AML-193 (cell line): ENCODE measurements at places on chromosomes 2 and 18.
A peak's percentile ranks its signal among the peaks of the same experiment; 100 is the strongest.

GRCh38 chr18:47756364-47757016 lies 174.0 kb downstream of the SMAD2 start:
- peak; percentile 61 for DNase-seq

- no peak for DNase-seq
Measured at GRCh38 chr2:130344578-130344977, 1.9 kb downstream of the IMP4 start.

DNA sequence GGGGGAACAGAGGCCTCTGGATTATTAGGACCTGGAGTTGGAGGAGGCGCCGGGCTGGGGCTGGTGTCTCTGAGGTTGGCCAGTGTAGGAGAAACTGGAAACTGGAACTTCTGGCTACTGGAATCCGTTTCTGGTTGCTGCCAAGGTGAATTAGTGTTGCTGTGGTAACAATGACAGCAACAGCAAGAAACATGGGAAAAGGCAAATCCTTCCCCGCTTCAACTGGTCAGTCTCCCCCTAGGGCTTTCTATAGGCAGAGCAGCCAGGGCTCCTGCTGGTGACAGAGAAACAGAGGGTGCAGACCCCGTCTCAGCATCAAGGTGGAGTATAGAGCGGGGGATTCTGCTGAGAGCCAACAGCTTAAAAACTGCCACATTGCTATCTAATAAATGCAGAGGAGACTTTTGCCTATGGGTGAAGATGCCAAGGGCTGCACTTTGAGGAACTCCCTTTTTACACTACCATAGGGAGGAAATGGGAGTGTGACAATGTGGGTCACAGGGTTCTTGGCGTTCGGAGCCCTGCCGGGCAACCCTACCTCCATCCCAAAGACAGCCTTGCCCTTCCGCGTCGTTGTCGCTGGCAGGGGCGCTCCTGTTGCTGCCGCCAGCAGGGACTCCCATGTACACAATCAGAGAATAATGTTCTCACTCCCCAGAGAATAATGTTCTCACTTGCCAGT lies 81.4 kb upstream of the CABLES1 start:
- no peak for DNase-seq

GRCh38 chr2:182954789-182955188 lies 83.5 kb downstream of the NCKAP1 start:
- no peak for DNase-seq

GRCh38 chr2:192571636-192572035 lies 376.9 kb upstream of the TMEFF2 start:
- DNase-seq, result no peak

- DNase-seq, result no peak
Measured at GRCh38 chr2:209577376-209578357, 153.8 kb downstream of the MAP2 start.

DNA sequence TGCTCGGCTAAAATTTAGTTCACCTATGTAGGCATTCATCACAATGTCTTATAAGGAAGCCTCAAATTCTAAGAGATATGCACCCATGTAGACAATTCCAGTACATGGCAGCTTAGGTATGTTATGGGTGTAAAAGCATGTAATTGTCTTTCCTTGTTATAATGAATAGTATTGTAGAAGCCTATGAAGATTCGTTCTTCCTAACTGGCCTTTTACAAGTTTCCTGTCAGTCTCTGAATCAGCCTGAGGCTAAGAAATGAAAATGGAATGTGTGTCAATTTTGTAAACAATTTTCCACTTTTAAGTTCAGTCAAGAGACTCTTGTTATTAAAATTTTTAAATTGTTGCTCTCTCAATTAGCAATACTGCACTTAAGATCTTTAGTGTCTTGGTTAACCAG lies 189.9 kb upstream of the GALNT5 start:
- DNase-seq, result no peak

GRCh38 chr18:79924814-79925731 lies 26.4 kb downstream of the SLC66A2 start:
- DNase-seq, result no peak

- DNase-seq, result no peak
Measured at GRCh38 chr2:28544405-28544921, 48.6 kb downstream of the PLB1 start.

DNA sequence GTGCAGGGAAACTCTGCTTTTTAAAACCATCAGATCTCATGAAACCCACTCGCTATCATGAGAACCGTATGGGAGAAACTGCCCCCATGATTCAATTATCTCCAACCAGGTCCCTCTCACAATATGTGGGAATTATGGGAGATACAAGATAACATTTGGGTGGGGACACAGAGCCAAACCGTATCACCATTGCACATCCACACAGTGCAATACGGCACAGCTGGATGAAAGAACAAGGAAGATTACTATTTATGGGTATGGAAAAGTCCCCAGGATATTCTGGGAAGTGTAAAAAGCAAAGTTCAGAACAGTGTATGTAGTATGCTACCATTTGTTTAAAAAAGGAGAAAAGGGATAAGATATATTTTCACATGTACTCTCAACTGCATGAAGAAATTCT lies 290.1 kb downstream of the PIK3C3 start:
- DNase-seq, result no peak

GRCh38 chr2:234476766-234477165 lies 20.1 kb downstream of the ARL4C start:
- DNase-seq, result no peak

DNA sequence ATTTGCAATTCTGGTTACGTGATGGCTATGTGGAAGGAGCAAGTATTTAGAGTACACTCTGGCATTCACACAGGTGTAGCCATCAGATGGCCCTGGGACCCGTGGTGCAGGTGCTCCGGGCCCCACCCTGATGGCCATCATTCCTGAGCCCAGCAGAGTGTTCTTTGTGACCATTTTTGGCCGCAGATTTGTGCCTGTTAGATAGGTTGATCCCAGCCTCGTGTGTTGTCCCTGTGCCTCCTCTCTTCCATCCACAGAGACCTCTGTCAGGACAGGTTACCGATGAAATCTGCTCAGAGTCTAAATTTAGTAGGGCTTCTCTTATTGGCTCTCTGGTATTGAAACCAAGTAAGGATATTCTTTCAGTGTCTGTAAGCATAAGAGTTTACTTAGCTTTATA lies 33.9 kb downstream of the MAPRE2 start:
- no peak for DNase-seq

DNA sequence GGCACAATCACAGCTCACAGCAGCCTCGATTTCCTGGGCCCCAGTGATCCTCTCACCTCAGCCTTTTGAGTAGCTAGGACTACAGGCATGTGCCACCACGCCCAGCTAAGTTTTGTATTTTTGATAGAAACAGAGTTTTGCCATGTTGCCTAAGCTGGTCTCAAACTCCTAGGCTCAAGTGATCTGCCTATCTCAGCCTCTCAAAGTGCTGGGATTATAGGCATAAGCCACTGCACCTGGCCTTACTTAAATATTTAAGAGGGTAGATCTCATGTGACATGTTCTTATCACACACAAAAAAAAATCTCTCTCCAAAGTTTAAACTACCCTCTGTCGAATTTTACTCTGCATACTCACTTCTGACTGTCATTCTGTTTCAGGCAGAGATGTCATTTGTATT lies 75.4 kb upstream of the CHRNA1 start:
- DNase-seq, result no peak

DNA sequence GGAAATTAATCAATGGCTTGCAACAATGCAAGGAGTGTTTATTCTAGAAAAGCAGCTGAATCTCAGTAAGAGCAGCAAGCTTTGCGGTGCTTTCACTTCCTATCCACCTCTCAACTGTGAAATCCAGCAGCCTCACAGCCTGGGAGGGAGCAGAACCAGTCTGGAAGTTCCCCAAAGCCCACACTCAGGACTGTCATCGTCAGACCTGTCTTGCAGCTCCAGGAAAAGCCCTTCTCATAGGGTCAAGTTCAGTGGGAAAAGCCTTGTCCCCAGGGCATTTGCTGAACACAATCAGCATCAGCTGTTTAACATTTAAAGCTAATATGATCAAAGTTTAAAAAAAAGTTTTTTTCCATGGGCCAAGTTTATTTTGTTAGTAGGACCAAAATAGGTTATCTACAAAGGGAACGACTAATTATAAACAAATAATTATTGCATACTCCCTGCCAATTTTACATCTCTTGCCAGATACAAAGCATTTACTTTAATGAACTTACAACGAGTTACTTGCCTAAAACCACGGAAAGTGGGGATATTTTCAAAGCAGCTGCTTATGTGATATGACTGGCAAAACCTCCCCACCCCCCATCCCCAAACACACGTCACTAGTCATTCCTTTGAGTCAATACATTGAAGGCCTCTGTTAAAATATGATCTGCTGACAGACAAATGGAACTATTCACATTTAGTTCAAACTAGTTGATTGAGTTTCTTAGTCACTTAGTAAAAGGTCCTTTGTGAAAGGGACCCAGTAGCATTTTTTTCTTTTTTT lies 36.8 kb downstream of the PARD6G start:
- DNase-seq, result no peak

DNA sequence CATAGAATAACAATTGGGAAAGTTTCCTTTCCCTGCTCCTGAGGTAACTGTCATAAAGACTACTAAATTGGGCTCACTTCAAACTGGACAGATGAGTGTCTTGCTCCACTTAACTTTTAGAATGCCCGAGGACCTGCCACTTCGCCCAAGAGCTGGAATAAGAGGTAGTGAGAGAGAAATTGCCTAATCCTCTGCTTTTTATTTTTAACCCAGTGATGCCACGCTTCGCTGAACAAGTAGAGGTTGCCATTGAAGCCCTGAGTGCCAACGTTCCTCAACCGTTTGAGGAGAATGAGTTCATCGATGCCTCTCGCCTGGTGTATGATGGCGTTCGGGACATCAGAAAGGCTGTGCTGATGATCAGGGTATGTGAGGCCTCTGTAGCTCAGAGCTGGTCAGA lies 269.4 kb upstream of the LRRTM1 start:
- DNase-seq, result no peak

DNA sequence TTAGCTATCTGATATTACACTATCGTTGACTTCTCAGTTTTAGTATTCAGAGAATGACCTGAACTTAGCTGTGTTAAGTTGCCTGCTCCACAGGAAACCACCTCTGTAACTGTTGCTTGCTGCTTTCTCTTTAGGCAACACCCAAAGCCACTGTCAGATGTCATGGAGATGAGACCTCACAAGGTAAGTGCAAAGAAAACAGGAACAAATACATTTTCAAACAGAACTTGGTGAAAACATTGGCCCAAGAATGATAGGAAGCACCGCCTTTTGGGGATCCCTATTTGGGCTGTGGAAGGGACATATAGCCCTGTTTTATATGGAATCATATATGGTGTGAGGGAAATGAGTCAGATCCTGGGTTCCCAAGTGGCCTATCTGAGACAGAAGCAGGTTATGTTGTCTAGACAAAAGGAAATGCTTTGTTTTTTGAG lies 143.4 kb downstream of the UBE2E3 start:
- peak; percentile 33 for DNase-seq

DNA sequence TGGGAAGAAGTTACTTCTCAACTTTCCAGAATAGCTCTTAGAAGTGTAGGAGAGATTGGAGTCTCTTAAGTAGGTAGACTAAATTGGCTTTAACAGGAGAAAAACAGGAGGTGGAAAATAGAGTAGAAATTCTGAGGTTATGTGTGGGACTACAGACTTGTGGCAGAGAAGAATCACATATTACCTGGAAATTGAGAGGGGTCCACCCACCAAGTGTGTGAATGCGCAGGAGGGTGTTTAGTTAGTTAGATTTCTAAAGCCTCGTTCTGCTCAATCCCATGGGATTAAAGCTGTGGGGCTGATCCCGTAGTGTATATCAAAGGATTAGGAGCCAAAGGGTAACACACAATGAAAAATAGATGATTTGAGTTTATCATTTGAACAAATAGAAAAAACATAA lies 319.1 kb downstream of the TRIB2 start:
- no peak for DNase-seq

DNA sequence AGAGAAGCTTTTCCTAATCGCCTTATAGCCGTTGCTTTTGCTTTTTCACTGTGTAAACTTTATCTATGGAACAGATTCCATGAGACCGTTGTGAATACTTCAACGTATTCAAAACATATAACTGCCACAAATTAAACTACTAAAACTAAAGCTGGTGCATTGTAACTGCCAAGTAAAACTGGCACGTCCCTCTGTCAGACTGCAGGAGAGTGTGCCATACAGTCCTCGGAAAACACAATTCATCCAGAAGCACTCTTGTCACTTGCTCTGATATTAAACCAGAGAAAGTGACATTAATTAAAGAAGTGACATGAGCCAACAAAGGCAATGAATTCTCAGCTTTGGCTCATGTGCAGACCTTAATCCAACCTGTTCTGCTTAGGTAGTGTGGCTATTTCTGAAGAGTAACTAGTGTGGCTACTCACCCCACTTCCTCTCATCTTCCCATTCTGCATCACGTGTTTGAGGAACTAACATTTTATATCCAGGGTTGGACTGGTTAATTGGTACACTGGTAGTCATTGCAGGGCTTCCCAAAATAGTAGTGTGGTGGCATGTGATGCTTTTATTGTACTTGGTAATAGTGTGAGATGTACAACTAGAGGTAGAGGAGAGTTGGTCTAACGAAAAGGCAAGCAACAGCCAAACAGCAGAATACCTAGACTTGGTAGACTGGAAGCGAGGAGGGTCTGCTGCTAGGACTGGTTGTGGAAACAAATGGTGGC lies 9.7 kb downstream of the VRK2 start:
- DNase-seq, result no peak

DNA sequence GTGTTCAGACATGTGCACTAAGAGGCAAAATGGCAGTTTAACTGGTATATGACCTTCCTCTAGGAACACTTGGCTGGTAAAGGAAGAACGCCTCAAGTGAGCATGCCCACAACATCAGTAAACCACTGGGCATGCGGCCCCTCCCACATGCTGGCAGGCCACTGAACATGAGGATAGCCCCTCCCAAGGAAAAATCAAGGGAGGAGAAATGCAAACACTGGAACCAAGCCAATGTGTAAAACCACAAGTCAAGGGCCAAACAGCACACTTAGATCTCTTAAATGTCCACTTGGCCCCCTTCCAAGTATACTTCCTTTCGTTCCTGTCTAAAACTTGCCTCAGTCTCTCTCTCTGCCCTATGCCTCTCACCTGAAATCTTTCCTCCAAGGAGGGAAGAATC lies 980.8 kb downstream of the TSN start:
- DNase-seq, result no peak

GRCh38 chr2:70574109-70574508 lies 20.5 kb upstream of the TGFA start:
- DNase-seq, result no peak

GRCh38 chr2:50133766-50134165 lies 898.2 kb downstream of the NRXN1 start:
- DNase-seq, result no peak

DNA sequence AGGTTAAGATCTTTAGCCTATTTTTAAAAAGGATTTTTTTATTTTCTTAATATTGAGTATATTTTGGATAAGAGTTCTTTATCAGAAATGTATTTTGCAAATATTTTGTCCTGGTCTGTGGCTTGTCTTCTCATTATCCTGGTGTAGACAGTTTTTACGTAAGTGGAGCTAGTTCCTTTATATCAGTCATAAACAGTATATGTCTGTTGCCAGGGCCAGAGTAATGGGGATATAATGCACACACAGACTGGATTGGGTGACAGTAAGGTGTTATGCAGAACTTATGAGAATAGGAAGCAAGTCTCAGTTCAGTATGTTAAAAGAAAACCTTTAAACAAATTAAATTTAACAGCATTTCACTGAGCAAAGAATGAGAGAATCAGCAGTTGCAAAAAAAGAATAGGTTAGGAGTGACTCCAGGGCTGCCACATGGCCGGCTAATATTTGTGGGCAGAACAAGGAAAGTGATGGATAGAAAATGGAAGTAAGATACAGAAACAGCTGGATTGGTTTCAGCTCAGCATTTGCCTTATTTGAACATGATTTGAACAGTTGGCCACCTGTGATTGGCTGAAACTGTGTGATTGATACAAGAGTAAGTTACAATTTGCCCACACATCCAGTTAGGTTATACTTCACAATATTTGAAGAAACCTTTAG lies 61.1 kb upstream of the ZNG1B start:
- no peak for DNase-seq

GRCh38 chr2:145807554-145807953 lies 1287.6 kb upstream of the ZEB2 start:
- DNase-seq, result no peak
